ENCODE measurements at places on chromosomes 7 and 10.

DNA sequence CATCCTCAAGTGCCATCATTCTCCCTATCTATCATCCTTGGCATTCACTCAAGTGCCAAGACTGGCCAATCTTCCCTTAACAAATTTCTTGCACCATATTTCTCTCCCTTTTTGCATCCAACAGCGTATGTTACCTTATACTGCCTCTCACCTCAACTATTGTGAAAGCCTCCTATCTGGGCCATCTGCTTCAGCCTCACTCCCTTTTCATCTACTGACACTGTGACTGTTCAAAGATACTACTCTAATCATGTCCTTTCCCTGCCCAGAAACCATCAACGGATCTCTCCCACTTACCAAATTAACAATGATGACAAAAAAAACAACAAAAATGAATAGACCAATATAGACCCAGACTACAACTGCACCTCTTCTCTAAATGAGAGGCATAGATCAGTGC is 90.6 kb upstream of the NMT2 start:
- no peak for DNase-seq

- no peak for DNase-seq
Measured at GRCh38 chr7:39088730-39089593, 111.3 kb downstream of the POU6F2 start.

- no peak for DNase-seq
Measured at GRCh38 chr7:110065121-110065520, 1025.8 kb upstream of the LRRN3 start.

GRCh38 chr10:102112210-102112817 is 7.9 kb downstream of the LDB1 start:
- DNase-seq, result no peak

- no peak for DNase-seq
Measured at GRCh38 chr10:62087329-62087728, 181.3 kb downstream of the RTKN2 start.

- DNase-seq, result no peak
Measured at GRCh38 chr7:21902240-21902639, 43.5 kb downstream of the CDCA7L start.

DNA sequence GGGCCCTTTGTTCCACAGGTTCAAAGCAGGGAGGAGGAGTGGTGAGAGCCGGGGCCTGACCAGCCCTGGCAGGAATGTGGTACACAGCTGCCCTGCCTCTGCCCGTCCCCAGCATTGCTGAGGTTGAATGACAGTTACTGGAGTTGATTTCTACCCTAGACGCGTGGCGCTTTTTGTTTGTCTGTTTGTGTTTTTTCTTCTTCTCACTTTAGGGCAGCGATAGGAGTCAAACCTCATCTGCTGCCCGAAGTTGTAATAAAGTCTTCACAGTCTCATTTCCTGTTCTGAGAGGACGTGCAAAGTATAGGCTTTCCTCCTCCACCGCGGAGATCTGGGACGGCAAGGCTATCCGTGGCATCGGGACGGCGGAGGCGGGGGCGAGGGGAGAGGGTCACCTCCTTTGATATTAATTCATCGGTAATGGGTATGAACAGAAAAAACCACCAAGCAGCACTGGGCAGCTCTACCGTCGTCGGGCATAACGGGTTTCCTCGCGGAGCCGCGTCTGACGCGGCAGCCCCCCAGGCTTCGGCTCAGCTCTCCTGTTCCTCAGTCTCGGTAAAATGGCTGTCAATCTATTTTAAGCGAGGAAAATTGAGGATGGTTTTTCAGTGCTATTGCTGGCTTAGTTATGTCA is 160.8 kb downstream of the LRMDA start:
- no peak for DNase-seq

- no peak for DNase-seq
Measured at GRCh38 chr7:18694911-18695310, 199.4 kb downstream of the HDAC9 start.

GRCh38 chr10:132209130-132209529 is 22.4 kb downstream of the DPYSL4 start:
- DNase-seq, result no peak

DNA sequence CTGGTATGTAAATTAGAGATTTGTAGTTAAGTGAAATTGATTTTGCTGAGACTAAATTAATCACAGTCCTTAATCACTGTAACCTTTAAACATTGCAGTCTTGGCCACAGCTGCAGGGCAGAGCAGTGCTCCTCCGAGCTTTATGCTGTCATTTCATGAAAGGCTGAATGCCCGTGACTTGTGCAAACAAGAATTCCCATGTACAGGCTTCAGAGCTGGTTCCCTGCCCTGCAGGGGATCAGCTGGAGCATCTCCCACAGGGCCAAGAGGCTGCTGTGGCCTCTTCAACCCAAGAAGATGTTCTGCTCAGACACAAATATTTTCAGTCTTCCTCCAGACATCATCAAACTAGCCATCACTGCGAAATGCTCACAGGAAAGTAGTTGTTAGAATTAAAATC is 419.1 kb downstream of the AUTS2 start:
- DNase-seq, result no peak

DNA sequence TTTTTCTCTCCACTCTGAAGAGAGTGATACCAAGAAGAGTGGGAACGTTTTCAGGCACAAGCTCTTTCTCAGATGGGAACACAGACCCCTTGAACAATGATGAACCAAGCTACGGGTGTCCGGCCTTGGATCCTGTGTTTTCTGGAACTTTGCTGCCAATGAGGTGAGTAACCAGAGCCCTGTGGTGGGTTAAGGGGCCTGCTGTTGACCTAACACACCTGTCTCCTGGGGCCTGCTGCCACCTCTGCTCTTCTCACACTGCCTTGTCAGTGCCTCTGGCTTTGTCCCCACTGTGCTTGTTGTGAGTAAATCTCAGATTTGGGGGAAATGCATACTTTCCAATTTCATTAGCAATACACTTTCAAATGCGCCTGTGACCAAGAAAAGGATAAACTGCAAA is 1.4 kb upstream of the PKD1L1 start:
- no peak for DNase-seq

GRCh38 chr7:96479015-96479645 is 157.2 kb upstream of the SLC25A13 start:
- DNase-seq, result no peak

GRCh38 chr7:142231716-142232115 is 26.1 kb downstream of the PRSS58 start:
- no peak for DNase-seq

DNA sequence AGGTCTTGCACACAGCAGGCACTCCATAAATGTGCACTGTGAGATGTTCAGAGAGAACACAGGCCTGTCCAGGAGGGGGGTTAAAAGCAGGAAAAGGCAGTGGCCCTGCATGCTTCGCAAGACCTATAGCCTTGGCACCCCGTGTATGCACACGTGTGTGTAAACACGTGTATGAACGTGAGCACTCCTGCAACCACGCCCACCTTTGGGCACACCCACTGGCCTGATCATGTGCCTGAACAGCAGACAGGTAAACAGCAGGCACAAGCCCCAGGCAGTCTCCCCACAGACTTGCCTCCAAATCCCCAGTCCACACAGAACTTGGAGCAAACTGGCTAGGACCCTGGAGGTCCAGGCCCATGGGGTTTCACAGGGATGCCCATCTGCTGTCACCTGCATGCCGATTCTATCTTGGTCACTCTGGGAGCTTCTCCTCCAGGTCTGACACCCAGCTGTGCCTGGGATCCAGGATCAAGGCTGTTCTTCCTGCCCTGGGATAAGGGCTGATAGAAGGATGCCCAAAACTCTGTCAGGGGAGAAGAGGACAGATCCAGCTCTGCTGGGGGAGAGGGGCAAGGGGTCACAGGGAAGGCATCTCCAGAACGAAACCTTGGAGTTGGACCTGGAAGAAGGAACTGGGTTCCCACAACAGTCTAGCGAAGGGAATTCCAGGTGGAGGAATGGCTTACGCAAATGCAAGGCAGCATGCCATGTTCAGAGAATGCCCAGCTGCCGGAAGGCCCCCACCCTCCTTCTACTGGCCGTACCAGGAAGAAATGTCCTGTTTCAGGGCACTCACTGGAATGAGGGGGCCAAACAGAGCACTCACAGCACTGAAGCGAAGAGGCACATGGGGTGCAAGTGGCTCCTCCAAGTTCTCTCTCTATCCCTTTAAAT is 14.3 kb upstream of the ZMIZ1 start:
- DNase-seq, result no peak

GRCh38 chr10:14009371-14010100 is 321.2 kb downstream of the FRMD4A start:
- peak; percentile 54 for DNase-seq

DNA sequence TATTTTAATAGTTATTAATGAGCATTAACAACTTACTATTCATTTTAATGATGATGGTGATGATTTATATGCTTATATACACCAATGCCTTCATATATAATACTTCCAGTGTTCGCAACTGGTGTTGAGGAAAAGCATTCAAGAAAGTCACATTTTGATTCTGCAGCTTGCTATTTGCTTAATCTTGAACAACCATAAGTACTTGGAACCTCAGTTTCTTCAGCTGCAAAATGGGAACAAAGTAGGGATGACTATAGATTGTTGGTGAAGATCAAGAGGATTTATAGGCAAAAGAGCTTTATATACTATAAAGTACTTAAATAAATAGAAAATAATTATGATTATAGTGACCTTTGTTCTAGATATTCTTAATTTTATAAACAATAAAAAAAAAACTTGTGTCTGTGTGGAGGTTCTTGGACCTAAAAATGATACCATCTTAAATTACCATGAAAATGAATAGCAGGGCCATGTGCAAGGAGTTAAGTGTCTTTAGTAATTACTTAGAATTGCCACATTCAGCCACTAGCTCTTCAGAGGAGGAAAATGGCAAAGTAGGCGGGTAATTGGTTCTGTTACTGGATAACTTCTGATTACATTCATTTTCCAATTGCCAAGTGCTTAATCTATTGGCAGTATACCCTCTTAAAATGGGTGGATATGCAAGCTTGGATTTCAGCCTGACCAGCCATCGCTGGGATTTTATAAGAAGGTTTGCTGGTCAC is 4.5 kb downstream of the ARID5B start:
- no peak for DNase-seq

DNA sequence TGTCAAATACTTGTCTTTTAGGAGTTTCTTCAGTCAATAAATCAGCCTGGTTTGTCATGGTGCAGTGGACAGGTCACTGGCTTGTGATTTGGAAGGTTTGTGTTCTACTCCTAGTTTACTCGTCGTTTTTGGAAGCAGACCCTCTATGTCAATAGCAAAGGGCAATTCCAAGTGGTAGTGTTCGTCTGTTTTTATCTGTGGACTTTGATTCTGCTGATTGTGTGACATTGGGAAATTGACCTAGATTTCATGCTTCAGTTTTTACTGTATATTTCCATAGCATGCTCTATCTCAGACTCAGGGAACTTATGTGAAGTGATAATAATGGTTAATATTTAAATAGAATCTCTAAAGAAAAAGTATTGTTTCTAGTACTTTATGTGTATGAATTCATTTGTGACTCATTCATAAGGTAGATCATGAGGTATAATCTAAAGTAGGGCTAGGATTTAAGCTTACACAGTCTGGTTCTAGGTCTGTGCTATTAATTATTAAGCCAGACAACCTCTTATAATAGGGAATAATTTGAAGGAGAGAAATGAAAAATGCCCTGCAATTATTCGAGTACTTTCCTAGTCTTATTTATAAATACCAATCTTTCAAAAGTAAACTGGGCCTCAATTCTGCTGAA is 198.1 kb downstream of the REEP3 start:
- no peak for DNase-seq

GRCh38 chr10:1101946-1102345 is 45.8 kb downstream of the WDR37 start:
- DNase-seq, result no peak

DNA sequence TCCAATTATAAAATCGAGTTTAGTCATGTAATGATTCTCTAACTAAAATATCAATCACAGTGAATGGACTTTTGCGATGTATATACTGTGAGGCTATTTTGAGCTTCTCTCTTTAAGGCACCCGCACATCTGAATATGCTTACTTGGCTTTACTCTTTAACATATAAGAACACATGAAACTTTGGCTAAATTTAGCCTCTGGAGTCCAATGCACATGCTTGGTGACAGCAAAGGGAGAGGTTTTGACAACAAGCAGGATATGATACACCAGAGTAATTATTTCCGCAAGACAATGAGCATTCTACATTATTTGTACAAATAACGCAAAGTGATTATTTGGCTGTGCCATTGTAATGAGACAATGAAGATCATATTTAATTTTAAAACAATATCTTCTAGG is 72.4 kb downstream of the ARID5B start:
- no peak for DNase-seq

DNA sequence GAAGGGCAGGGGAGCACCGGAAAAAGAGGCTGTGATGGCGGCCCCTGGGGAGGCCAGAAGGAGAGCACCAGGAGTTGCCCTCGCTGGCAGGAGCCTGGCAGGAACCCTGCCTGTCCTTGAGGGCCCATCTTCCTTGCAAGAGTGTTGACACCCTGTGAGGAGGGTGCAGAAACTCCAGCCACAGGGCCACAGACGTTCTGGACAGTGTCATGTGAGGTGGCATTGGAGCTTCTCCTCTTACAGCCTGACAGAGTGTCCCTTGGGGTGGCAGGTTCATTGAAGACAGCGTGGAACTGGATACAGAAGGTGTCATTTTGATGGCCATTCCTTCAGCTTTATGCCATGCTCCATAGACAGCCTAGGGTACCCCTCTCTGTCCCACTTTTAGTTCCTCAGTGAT is 54.2 kb downstream of the RBM20 start:
- no peak for DNase-seq

DNA sequence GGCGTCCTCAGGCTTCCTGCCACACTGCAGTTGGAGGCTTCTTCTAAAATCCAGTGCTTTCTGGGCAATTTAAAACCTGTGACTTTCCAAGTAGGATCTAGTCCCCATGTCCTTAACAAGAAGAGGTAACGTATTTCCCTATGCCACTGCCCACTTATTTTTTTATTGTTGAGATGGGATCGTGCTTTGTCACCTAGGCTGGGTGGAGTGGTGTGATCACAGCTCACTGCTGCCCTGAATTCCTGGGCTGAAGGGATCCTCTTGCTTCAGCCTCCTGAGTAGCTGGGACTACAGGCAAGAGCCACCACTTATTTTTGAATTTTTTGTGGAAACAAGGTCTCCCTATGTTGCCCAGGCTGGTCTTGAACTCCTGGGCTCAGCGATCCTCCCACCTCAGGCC is 63.4 kb downstream of the DAGLB start:
- DNase-seq, result no peak

DNA sequence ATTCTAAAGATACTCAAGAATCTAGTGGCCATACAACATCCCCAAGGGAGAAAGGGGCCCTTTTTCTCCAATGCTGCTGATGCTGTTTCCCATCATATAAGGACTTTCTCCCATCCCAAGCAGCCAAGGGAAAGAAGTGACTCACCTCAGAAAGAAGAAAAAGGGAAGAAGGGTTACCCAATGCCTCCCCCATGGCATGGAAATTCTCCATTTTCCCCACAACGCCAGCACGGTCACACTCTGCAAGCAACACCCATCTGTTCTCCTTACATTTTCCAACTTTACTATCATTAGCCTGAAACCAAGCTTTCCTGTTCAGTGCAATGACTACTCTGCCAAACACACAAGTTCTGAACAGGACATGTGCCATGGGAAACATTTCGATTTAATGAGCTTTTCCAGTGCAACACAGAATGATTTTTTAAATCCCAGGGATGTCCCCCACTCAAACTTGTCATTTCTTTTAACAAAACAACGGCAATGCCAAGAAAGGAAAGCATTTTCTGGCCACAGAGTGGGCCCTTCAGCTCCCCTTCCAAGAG is 67.9 kb downstream of the PTPRN2 start:
- DNase-seq, result no peak
